ENCODE measurements at places on chromosomes 12 and 14. TPM values are rescaled to one million over a fixed set of nuclear protein-coding genes. Genes with fewer than 3 reads are reported as not detected.

The LUM gene
- total RNA-seq, result not detected

GRCh38 chr14:90384543-90384911, 12.3 kb upstream of the CALM1 start:
- DNase-seq, result no peak

DNA sequence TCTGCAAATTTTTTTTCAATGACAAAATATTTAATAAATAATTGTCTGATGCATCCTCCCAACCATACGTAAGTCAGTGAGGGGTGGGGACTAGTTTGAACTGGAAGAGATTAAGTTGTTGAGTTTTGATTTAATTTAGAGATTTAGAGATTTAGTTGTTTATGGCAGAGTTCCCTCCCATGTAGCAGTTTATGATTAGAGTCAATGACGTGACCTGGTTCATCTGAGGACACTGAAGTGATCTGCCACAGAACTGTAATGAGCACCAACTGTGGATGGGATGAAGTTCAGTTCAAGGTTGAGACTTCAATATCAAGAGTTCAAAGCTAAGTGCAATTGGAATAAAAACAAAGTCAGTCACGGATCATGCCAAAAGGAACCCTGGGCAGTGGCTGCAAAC, 609.3 kb downstream of the NOVA1 start:
- DNase-seq, result no peak

- no peak for DNase-seq
Measured at GRCh38 chr12:94811611-94812010, 161.3 kb upstream of the TMCC3 start.

DNA sequence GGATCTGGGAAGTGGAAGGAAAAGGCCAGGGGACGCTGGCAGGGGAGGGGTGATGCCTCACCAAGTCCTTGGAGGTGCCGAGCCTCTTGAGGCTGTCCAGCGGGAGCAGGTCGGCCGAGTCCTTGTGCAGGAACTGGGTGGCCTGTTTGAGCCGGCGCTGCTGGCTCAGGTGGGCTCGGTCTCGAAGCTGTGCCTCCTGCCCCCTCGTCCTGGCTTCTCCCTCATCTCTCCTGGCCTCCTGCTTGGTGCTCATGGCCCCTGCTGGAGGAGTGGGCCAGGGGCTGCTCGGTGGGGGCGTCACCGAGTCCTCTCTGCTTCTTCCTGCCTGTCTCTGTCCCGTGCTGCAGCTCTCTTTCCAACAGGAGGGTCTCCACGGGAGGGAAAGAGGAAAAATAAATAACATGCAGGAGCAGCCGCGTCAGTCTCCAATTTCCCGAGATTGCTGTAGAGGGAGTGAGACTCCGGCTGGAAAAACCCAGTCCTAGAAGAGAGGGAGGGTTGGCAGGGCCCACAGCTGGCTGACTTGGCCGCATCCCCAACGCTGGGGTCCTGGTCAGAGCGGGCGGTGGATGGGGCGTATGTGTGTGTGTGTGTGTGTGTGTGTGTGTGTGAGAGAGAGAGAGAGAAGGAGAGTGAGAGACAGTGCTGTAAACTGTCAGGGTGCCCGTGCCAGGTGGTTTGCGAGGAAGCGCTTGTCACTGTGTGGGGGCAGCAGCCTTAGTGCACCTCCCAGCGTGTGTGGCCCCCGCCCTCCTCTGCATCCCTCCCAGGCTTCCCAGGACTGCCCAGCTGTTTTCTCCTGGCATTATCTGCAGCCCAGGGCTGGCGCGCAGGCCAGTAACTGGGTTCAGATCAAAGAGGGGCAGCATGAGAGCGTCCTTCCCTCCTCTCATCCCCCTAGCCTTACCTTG, at the start of gene NRIP2:
TSS of gene NRIP2 (minus strand) at position 455 of the 911 bp plus-strand sequence. CDS start at position 403, 52 bp downstream.
- DNase-seq, result peak; percentile 73

DNA sequence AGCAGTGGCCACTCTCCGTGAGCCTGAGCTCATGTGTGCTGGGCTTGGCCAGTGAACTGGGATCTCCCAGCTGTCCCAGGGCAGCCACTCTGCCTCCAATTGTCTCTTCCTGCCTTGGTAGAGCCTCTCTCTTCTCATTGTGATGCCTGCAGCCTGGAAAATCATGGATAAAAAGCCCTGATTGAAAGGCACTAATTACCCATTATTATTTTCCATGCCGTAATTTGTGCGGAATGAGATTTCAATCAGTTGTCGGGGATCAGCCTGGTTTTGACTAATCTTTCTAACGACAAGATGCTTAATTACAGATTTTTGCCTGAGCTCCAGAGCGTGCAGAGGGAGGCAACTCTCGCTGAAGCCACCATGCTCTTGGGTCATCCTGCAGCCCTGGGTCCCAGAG, 52.7 kb downstream of the ESRRB start:
- no peak for DNase-seq

GRCh38 chr12:68410018-68410660, 78.0 kb upstream of the MDM1 start:
- no peak for DNase-seq
